LNCaP clone FGC (cell line): ENCODE measurements at places on chromosomes 7 and 10.

DNA sequence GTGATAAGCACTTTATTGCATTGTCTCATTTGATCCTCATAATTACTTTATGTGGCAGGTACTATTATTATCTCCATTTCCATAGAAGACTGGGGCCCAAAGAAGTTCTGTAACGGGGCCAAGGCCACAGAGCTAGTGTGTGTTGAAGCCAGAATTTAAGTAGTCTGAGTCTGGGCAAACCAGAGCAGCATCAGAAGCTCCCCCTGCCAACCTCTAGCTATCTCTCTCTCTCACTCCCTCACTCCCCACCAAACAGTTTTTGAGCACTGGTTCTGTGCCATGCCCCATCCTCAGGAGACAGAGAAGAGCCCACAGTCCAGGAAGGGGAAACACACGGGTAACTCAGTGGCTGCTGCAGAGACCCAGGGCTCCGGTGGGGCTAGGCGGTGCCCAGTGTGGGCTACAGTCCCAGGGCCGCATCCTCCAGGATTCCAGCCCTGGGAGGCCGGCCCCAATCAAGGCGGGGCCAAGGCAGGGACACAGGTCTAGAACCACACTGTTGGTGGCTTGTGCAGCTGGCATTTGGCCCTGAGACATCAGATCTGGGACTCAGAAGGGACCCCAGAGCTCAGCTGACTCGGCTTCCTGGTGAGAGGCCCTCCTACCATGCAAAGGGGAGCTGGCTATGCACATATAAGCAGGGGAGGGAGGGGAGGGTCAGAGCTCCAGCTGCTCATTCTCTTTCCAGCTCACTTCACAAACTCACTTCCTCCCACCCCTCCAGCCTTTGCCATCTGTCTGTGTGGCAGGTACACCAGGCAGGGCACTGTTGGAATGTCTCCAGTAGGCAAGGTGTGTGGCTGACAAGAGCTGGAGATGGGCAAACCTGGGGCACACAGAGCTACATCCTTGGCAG is 34.4 kb downstream of the COL13A1 start:
- DNase-seq: no peak

DNA sequence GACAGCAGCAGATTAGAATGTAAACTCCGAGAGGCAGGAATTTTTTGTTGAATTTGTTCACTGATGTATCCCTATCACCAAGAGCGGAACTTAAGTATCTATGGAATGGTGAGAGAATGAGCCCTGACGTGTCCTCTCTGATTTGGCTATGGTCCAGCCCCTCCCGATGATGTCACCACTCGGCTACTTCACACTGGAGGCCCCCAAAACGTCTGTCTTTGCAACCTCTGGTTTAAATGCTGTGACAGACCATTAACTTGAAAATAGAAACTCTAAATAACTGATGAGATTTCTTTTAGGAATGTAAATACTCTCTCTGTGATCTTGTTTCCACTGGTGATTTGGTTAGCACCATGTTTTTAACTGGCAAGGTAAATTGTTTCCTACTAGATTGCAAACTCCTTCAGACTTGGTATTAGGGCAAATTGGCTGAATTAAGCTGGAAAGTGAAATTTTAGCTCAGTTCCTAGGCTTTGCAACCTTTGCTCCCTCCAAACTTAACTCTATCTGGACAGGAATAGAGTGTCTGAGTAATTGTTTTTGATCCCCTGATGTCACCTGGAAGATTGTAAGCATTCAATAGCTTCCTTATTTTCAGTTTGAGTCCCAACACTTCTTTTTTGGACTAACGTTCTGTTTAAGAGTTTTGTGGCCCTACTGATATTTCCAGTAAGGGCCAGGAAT is 19.1 kb downstream of the SLC16A12 start:
- DNase-seq: no peak

GRCh38 chr7:78159545-78159944 is 361.0 kb downstream of the PHTF2 start:
- no peak for DNase-seq

DNA sequence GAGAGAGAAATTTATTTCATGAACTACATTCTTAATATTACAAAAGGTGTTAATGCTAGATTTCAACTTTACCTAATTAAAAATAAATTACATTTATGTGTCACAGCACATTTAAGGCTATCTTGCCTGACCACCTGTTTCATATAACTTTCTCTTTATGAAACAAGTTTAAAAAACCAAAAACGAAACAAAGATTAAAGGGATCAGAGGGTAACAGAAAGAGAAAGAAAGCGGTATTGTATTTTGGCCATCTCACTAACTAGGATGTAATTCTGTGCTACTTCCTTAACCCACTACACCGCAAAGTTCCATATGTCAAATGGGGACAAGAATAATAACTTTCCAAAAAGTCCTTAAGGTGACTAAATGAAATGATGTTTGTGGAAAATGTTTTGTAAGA is 6.3 kb upstream of the RHOBTB1 start:
- DNase-seq: no peak
